ENCODE measurements at places on chromosomes 12 and 14. TPM values are rescaled to one million over a fixed set of nuclear protein-coding genes. Genes with fewer than 3 reads are reported as not detected.
A peak's percentile ranks its signal among the peaks of the same experiment; 100 is the strongest.

The RPS6KL1 gene
- total RNA-seq, result 14.0 TPM

- DNase-seq, result no peak
Measured at GRCh38 chr12:19937161-19937560, 431.2 kb upstream of the PDE3A start.

DNA sequence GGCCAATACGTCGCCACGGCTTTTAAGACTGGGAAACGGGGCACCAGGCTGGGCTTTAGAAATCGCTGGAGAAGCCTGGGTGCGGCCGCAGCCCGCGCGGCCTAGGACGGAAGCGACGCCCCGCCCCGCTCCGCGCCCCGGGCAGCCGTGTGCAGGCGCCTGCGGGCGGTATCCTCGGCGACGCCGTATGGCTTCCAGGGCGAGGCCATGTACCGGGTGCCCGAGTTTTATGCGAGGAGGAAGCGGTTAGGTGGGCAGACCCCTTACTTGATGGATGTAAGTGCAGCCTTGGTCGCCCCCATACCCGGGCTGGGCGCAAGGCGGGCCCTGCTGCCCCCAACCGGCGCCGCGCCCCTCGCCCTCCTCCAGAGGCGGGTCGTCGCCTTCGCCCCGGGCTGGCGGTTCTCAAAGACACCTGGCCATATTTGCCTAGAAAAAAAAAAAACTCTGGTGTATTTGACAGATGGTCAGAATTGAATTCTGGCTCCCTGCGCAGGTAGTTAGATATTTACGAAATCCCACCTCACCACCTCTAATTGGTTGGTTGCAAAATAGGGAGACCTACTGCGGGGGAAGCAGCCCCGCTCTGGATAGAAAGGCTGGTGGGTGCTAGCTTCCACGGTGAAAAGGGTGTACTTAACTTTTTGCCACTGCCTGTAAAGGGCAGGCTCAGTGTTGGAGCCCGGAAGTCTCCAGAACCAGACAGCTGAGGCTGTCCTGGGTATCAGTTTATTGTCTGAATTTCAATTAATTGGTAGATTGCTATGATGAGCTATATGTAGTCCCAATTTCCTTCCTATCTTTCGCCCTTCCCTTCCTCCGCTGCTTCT lies at the start of gene PPP1R36:
Gene PPP1R36, plus strand, starts transcription at position 171 of the 830 bp plus-strand sequence. Its CDS starts 37 bp downstream, at position 208.
- no peak for DNase-seq

GRCh38 chr14:67232066-67232465 lies 9.2 kb upstream of the PALS1 start:
- no peak for DNase-seq

DNA sequence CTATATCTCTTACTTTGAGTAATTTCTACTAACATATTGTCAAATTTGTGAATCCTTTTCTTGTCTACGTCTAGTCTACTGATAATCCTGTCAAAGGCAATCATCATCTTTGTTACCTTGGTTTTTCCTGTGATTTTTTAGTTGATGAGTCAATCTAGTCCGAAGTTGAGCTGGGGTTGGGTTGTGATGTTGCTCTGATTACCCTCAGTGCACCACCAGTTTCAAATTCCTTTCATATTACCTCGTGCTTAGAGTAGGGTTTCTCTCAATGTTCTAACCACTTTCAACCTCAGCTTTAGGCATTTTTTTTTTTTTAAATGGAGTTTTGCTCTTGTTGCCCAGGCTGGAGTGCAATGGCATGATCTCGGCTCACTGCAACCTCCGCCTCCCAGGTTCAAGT lies 186.8 kb downstream of the BTG1 start:
- DNase-seq, result no peak

The TMEM253 gene
- total RNA-seq, result 0.88 TPM

The TAPBPL gene
- 25.5 TPM for total RNA-seq

DNA sequence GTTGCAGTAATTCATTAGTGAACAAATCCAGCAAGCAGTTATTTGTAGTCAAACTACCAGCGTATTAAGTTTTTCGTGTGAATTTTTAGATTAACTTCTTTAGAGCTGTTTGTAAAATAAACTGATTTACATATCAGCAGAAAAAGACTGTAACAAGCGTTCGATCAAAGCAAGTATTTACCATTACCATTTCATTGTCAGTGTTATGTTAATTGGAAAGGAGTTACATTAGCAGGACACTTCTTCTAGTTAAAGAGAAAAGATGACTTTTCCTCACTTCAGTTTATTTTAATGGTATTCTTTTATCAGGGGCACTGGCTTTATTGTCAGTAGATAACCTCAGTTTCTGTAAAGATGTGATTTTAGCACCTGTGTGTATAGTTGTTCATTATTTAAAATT lies 151.1 kb upstream of the AEBP2 start:
- DNase-seq, result no peak

DNA sequence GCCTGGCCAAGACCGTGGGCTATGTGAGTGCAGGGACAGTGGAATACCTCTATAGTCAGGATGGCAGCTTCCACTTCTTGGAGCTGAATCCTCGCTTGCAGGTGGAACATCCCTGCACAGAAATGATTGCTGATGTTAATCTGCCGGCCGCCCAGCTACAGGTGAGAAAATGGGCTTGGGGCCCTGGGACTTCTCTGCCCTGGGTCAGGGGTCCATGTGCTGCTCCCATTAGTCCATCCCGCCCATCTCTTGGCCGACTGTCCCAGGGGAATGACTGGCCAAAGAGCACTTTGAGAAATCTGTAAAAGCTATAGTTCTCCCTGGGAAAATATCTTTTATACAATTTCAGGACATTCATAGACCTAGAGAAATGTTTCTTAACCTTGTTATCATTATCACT lies 63.5 kb downstream of the ACACB start:
- DNase-seq, result no peak

The RAD9B gene
- 3.0 TPM for total RNA-seq

- peak; percentile 68 for DNase-seq
Measured at GRCh38 chr14:99026471-99026870, 245.5 kb downstream of the BCL11B start.

- no peak for DNase-seq
Measured at GRCh38 chr14:81931828-81932227, 398.2 kb upstream of the SEL1L start.

- peak; percentile 19 for DNase-seq
Measured at GRCh38 chr12:116123451-116124258, 153.8 kb downstream of the MED13L start.

DNA sequence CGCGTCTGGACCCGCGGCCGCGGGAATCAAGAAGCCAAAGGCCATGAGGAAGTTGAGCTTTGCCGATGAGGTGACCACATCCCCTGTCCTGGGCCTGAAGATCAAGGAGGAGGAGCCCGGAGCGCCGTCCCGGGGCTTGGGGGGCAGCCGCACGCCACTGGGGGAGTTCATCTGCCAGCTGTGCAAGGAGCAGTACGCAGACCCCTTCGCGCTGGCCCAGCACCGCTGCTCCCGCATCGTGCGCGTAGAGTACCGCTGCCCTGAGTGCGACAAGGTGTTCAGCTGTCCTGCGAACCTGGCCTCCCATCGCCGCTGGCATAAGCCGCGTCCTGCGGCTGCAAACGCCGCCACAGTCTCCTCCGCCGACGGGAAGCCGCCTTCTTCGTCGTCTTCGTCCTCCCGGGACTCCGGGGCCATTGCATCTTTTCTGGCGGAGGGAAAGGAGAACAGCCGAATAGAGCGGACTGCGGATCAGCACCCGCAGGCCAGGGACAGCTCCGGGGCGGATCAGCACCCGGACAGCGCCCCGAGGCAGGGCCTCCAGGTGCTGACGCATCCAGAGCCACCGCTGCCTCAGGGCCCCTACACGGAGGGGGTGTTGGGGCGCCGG lies 1.0 kb downstream of the INSM2 start:
- DNase-seq, result peak; percentile 20

DNA sequence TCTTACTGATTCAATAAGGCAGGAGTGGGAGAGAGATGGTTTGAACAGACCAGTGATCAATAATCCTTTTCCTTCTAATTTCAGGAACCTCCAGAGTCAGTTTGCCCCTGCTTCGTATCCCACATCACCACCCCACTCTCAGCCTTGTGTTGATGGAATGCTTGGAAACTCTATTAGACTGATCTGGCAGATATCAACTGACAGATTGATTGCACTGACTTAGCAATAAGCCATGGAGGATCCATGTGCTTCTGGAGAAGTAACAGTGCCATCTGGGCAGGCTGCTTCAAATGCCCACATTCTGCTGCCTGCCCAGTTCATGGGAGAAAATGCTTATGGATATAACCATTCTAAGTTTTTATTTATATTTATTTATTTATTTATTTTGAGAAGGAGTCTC lies 218.0 kb downstream of the SLC2A13 start:
- DNase-seq, result no peak

DNA sequence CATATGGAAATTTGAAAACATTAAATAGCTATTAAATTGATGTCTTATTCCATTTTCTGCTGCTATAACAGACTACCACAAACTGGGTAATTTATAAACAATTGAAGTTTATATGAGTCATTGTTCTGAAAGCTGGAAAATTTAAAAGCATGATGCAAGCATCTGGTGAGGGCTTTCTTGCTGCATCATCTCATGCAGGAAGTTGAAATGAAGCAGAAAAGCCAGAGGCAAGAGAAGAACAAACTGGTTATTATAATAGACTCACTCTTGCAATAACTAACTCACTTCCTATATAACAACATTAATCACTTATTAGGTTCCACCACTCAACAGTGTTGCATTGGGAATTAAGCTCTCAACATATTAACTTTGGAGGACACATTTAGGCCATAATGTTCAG lies 1277.4 kb downstream of the LRFN5 start:
- DNase-seq, result no peak

GRCh38 chr12:45433441-45433868 lies 217.6 kb downstream of the ANO6 start:
- DNase-seq, result no peak

DNA sequence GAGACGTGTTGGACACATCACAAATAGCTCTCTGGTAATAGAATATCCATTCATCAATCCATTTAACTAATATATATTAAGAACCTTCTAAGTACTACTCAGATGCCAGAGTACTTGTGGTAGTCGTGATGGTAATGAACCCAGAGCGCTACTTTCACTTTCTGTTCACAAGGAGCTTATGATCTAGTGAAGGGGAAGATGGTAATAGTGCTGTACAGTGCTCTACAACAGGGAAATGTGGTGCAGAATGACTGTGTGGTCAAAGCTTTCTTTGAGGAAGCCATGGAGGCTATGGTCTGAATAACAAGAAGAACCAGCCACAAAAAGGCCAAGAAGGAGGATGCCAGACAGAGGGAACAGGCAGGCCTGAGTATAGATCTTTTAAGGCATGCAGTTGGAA lies 212.0 kb downstream of the PTPRO start:
- DNase-seq, result peak; percentile 43

DNA sequence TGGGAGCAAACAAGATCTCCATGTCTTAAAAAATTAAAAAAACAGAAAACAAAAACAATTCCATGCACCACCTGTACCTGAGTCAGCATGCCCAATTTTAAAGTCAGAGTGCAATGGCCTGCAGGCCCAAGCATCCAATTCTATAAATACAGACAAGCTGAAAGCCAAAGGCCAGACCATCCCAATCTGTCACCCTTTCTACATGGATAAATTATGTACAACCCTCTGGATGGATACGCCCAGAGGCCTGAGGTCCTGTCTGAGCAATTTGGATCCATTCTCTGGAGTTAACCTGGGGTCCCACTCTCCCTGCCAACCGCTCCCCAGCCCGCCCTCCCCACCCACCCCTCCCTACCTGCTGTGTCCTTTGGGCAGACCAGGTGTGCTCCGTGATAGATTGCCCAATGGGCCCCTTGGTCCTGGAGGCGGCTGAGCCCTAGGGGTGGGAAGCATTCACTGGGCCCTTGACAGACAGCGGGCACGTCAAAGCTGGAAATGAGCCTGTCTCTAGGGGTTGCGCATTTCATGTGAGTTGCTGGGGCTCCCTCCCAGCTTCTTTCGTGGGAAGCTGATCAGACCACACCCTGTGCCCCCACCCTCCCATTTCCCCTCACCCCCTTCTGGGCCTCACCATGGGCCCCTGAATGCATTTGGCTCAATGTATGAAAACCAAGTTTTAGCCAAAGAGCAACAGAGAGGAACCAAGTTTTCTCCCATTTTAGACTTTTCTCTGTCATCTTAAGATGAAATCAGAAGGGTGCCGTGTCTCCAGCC lies 171.3 kb downstream of the BCL11B start:
- no peak for DNase-seq

- no peak for DNase-seq
Measured at GRCh38 chr12:12700254-12700653, 4.3 kb upstream of the GPR19 start.

The RDH11 gene
- total RNA-seq, result 33.6 TPM

- DNase-seq, result peak; percentile 11
Measured at GRCh38 chr12:120801146-120801545, 75.5 kb downstream of the ACADS start.

DNA sequence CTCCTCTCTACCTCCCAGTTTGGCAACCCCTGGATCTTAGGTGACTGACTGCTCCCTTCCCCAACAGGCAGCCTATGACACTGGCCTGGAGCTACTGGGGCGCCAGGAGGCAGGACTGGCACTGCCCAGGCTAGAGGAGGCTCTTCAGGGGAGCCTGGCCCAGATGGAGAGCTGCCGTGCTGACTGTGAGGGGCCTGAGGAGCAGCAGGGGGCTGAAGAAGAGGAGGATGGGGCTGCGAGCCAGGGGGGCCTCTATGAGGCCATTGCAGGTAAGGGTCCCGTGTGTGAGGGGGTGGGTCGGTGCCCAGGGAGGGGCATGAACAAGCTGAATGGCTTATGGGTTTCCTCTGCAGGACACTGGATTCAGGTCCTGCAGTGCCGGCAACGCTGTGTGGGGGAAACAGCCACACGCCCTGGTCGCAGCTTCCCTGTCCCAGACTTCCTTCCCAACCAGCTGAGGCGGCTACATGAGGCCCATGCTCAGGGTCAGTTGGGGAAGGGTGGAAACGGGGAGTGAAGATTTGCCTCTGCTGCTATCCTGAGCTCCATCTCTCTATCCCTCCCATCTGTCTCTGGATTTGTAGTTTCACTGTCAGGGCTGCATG lies 2.2 kb downstream of the P3H3 start:
- DNase-seq, result no peak

GRCh38 chr14:41482861-41483260 lies 123.8 kb upstream of the LRFN5 start:
- DNase-seq, result no peak

DNA sequence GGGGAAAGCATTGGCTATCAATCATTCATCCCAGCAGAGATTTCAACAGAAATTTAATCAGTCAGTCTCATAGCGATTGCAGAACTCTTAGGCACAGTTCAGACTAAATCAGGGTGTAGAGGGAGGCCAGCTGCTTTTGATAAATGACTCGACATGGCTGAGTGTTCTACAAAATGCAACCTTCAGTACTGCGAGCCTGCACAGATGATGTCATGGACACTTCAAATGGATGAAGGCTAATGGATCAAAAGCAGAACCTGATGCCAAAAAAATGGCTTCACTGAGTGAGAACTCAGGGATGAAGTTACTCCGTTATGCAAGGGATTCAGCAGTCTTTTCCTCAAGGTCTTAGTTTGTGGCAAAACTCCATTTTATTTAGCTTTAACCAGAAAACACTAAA lies 167.3 kb downstream of the DACT1 start:
- no peak for DNase-seq

GRCh38 chr14:86346818-86347384 lies 817.0 kb downstream of the FLRT2 start:
- DNase-seq, result no peak

- DNase-seq, result no peak
Measured at GRCh38 chr14:72521968-72522741, 371.7 kb downstream of the DPF3 start.

The ANO2 gene
- total RNA-seq, result not detected

The OTOGL gene
- not detected for total RNA-seq

GRCh38 chr12:43711348-43711747 lies 47.2 kb downstream of the PUS7L start:
- DNase-seq, result no peak

The G2E3 gene
- 43.9 TPM for total RNA-seq

The TCL1A gene
- total RNA-seq, result 574 TPM
